ENCODE measurements at places on chromosomes 5 and 9.

DNA sequence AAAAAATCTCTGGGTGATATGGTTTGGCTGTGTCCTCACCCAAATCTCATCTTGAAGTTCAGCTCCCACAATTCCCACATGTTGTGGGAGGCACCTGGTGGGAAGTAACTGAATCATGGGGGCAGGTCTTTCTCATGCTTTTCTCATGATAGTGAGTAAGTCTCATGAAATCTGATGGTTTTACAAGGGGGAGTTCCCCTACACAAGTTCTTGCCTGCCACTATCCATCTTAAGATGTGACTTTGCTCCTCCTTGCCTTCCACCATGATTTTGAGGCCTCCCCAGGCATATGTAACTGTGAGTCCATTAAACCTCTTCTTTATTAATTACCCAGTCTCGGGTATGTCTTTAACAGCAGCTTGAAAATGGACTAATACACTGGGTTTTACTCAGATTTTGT, 513.9 kb downstream of the TLE4 start:
- no peak for DNase-seq

- DNase-seq, result no peak
Measured at GRCh38 chr5:136242611-136243010, 49.6 kb upstream of the SMIM32 start.

DNA sequence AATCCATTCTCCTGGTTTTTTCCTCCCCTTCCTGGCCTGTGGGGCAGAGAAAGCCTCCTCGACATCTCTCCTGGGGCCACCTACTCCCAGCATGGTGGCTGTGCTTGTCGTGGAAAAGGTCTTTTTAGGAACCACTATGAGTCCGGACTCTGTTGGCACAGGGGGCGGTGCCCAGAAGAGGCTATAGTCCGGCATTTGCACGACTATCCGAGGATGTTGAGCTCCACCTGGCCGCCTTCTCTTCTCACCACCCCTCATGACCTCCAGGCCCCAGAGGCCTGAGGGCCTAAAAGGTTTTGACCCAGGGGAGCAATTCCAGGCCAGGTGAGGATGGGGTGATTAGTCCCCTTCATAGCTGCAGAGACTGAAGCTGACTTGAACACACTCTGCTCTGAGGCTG, 14.1 kb downstream of the CSF2 start:
- DNase-seq, result no peak

- DNase-seq, result no peak
Measured at GRCh38 chr9:17963498-17963897, 384.6 kb downstream of the SH3GL2 start.

DNA sequence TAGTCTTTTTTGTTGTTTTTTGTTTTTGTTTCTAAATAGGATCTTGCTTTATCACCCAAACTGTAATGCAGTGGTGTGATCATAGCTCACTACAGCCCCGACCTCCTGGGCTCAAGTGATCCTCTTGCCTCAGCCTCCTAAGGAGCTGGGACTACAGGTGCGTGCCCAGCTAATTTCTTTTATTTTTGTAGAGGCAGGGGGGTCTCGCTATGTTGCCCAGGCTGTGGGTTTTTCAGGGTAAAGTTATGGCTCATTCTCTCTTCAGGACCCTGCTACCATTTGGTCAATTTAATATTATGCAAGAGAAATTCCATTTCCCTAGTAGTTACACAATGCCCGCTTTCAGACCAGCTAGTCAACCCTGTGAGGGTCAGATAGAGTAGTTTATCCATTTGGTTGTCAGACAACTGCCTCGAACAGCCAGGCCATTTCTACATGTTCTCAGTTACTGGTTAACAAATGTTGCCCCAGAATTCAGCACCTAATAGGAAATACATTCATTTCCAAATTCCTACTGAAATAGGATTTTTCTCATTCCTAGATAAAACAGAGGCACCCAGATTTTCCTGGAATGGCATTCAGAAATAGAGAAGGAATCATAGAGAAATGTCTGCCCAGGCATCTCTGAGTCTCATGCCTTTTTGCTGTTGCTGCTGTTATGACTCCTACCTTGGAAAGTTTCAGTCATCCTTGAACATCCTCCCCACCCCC, 6.4 kb upstream of the GLIS3 start:
- no peak for DNase-seq

DNA sequence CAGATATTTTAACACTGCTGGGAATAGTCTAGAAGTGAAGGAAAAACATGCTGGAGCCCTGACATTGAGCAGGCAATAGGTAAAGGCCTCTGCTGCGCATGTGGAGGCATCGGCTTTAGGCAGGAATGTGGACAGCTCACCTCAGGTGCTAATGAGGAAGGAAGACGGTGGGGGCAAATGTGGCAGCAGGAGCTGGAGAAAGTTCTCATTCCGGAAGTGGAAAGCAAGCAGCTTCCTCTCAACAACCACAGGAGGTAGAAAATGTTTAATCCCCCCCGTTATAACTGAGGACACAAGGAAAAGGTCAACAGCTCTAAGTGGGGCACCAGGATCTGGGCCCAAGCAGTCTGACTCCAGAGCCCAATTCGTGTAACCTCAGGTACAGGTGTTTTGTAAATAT, 7.6 kb upstream of the RPS14 start:
- no peak for DNase-seq

GRCh38 chr9:93292664-93293328, 108.9 kb downstream of the WNK2 start:
- DNase-seq, result no peak
